ENCODE measurements at places on chromosomes 1 and 21. TPM values are rescaled to one million over a fixed set of nuclear protein-coding genes. Genes with fewer than 3 reads are reported as not detected.
A peak's percentile ranks its signal among the peaks of the same experiment; 100 is the strongest.

GRCh38 chr1:116945421-116945820 lies 35.7 kb downstream of the PTGFRN start:
- H3K36me3 ChIP-seq = no peaks in the 10 kb centered on the region
- no peak overlapping the region for H3K4me3 ChIP-seq
- DNase-seq = no peak
- H3K4me1 ChIP-seq = peaks cover 24% of the 10 kb centered on the region
- no peaks in the 10 kb centered on the region for H3K27me3 ChIP-seq
- H3K27ac ChIP-seq = peak overlapping the region; percentile 60

Gene RORC
- 2.7 TPM for total RNA-seq

DNA sequence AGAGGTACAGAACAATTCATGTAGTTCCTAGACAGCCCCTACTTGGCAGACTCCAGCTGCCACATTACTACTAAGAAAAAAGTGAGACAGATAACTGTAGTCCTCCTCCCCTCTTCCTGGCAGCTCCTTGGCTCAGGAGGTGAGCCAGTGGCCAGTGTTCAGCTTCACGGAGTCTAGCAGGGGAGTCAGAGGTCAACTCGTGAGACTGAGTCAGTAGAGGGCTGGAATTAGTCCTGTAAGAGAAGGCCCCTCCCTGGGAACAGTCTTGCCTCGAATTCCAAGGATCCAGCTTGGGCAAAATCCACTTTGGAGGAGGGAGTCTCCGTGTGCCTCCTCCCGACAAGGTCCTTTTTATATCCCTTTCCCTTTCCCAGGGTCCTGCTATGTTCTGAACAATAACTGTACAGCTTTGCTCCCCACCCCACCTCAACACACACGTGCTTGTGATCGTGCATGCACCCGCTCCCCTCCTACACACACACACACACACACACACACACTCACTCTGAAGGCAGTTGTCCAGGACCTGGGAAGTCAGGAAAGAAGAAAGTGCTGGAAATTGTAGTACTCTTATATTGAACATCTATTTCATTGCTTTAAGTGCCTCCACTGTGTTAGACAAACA lies 22.5 kb upstream of the SLC27A3 start:
- no peak overlapping the region for H3K4me3 ChIP-seq
- H3K27me3 ChIP-seq = no peaks in the 10 kb centered on the region
- peaks cover 6% of the 10 kb centered on the region for H3K4me1 ChIP-seq
- no peak overlapping the region for H3K27ac ChIP-seq
- no peak for DNase-seq
- H3K36me3 ChIP-seq = peaks cover 58% of the 10 kb centered on the region

- no peak overlapping the region for H3K4me3 ChIP-seq
- H3K27me3 ChIP-seq = peaks cover 8% of the 10 kb centered on the region
- no peaks in the 10 kb centered on the region for H3K4me1 ChIP-seq
- no peak for DNase-seq
Observed at GRCh38 chr1:199756066-199756465, 271.4 kb upstream of the NR5A2 start.

Gene ZNF683
- total RNA-seq = 24.0 TPM

DNA sequence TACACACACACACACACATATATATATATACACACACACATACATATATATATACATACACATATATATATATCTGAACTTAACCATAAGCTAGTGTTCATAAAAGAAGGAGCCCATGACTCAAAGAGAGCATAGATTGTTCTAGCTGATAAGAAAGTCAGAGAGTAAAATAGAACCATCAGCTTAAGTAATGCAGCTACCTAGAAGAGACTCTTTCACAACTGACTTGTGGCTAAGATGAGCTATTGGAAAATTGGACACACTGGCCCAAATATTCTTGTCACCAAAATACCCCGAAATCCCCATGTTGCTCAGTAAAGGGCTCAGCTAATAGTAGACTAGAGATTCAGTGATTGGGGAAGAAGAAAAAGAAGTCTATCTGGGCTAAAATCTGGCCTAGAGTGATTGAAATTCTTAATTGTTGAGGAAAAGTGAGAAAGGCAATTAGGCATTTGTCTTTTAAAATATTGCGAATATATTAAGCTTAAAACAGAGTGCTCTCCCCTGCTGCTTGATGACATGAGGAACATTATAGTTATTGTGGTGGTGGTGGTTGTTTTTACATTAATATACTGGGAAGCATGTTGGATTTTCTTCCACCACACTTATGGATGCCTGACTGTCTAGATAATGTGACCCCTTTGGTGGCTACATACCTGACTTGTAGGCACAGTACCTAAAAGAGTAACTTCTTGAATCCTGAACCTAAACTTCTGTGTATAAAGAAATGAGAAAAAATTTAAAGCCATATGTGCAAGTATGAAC lies 6.3 kb downstream of the SLAMF1 start:
- H3K4me3 ChIP-seq = peak overlapping the region; percentile 51
- peak overlapping the region; percentile 92 for H3K27ac ChIP-seq
- peaks cover 87% of the 10 kb centered on the region for H3K36me3 ChIP-seq

- H3K4me1 ChIP-seq = peaks cover 9% of the 10 kb centered on the region
- no peak overlapping the region for H3K4me3 ChIP-seq
- no peak for DNase-seq
- no peak overlapping the region for H3K27ac ChIP-seq
- peaks cover 44% of the 10 kb centered on the region for H3K27me3 ChIP-seq
Observed at GRCh38 chr1:41387667-41388091, 26.4 kb downstream of the FOXO6 start.

- no peak overlapping the region for H3K27ac ChIP-seq
- no peak overlapping the region for H3K4me3 ChIP-seq
- no peaks in the 10 kb centered on the region for H3K4me1 ChIP-seq
Observed at GRCh38 chr1:226602186-226603021, 53.8 kb downstream of the STUM start.

DNA sequence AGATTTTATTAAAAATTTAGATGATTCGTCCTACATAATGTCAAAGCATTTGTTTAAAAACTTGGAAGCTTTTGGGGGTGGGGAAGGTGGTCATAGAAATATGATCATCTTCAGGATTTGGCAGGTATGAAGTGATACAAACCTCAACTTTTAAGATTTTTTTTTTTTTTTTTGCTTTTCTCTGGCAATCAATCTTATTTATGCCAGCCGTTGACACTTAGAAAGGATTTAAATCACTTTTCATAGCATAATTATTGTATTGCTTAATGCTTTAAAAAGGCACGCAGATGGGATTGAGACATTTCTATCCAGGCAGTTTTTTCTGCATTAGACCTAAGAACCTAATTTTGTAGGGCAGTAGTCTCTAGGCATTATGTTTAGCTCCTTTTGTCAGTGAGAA lies 19.7 kb downstream of the MRPS6 start:
- H3K27ac ChIP-seq = no peak overlapping the region
- no peaks in the 10 kb centered on the region for H3K27me3 ChIP-seq
- H3K4me3 ChIP-seq = no peak overlapping the region
- peaks cover 63% of the 10 kb centered on the region for H3K36me3 ChIP-seq
- peaks cover 54% of the 10 kb centered on the region for H3K4me1 ChIP-seq
- DNase-seq = no peak

Gene CLCA1
- not detected for total RNA-seq

Gene PLEKHG5
- 2.2 TPM for total RNA-seq

GRCh38 chr1:3955196-3955772 lies 55.2 kb upstream of the C1orf174 start:
- no peak overlapping the region for H3K4me3 ChIP-seq
- no peaks in the 10 kb centered on the region for H3K4me1 ChIP-seq
- H3K27me3 ChIP-seq = peaks cover 3% of the 10 kb centered on the region

- no peak overlapping the region for H3K27ac ChIP-seq
- no peak overlapping the region for H3K4me3 ChIP-seq
- no peak for DNase-seq
- peaks cover 55% of the 10 kb centered on the region for H3K27me3 ChIP-seq
- H3K4me1 ChIP-seq = peaks cover 10% of the 10 kb centered on the region
Observed at GRCh38 chr1:94231746-94232145, 5.6 kb downstream of the ARHGAP29 start.

- no peak overlapping the region for H3K4me3 ChIP-seq
- peaks cover 18% of the 10 kb centered on the region for H3K27me3 ChIP-seq
- DNase-seq = no peak
- H3K36me3 ChIP-seq = no peaks in the 10 kb centered on the region
- H3K4me1 ChIP-seq = peaks cover 27% of the 10 kb centered on the region
Observed at GRCh38 chr21:34704119-34704518, 35.3 kb downstream of the CLIC6 start.

All from activated CD8-positive, alpha-beta T cell treated with anti-CD3 and anti-CD28 coated beads, Interleukin-2, amount 10 ng/mL, durations not matched to agents 7 days and 5 days (primary cell).